ENCODE measurements at places on chromosomes 2 and 18. TPM values are rescaled to one million over a fixed set of nuclear protein-coding genes. Genes with fewer than 3 reads are reported as not detected.

AAK1 gene
- 16.2 TPM for polyA plus RNA-seq

ALPI gene
- not detected for polyA plus RNA-seq

RAMP1 gene
- 6.6 TPM for polyA plus RNA-seq

FAM124B gene
- polyA plus RNA-seq, result 2.3 TPM

PROKR1 gene
- 0.32 TPM for polyA plus RNA-seq

SERPINB4 gene
- not detected for polyA plus RNA-seq

DNA sequence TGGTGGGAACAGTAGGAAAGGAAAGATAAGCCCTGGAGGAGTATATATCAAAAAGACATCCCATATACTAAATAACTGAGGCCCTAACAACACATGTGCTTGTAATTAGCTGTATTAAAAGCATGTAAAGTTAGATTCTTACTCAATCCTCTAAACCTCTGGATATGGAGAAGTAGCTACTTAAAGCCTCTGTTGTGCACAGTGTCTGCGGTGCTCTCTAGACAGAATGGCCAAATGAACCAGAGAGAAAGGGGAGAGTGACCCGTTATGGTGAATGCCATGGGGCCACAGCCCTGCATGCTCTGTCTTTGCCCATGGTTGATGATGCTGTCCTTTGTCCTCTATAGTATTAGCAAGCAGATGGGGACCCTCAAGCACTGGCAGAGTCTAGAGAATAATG lies 104.4 kb upstream of the SLC8A1 start:
- DNase-seq, result no peak

GRCh38 chr18:45838302-45839070 lies 13.0 kb downstream of the SIGLEC15 start:
- no peak for DNase-seq

GRCh38 chr2:138219961-138220360 lies 255.7 kb downstream of the HNMT start:
- DNase-seq, result no peak

GRCh38 chr2:121245120-121245820 lies 39.7 kb downstream of the TFCP2L1 start:
- no peak for DNase-seq

DNA sequence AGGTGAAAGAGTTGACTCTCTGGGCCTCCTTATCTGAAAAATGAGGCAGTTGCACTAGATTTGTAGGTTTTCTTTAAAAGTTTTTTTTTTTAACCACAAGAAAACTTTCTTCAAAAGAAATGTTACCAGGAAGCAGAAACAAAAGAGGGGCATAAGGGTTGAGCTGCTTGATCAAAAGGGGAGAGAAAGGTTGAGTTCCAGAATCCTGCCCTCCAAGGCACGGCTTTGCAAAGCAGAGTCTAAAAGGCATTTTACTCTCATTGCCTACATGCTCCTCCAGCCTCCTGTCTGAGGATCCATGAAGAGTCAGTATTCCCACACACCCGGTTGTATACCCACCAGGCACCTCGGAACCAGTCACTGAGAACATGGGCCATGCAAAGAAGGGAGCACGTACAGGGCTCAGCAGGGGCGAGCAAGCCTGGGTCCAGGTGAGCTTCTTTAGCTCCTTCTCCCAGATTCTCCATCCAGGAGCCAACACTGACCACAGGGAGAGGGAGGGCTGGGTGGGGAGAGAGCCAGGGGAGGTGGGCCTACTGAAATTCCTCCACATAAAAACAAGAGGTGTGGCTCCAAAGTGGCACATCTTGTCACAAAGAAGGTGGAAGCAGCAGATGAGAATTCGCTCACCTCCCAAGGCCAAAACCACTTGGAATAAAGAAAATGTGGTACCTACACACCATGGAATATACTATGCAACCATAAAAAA lies 116.0 kb upstream of the EPC2 start:
- DNase-seq, result no peak

DNA sequence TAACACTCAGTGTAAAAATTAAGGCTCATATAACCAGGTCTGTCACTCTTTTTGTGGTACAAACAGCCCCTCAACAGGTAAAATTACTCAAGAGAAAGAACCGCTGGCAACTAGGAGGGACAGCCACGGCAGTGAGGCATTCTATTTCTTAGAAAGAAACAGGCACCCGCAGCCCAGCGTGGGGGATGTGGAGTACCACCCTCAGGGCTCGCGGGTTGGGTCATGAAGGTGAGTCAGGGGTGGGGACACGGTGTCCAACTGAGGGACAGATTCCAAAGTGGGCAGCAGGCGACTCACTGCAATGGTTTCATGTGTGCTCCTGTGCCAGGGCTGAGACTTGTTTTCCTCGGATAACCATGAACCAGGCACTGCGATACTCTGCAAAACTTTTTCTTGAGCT lies 129.4 kb downstream of the DTNB start:
- no peak for DNase-seq

DNA sequence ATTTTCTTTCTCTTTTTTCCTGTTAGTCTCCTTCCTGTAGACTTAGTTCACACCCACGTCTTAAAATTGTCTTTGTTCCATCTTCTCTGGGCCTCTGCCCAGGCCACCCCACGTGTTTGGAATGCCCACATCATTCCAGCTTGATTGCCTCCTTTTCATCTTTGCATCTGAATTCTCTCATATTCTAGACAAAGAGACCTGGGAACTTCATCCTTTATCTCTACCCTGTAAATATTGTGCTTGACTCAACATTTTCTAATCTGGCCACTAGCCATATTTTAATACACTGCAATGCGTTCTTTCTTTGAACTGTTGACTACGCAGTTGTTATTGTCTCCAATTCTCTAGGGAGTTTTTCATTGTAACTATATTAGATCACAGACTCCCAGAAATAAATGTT lies 187.5 kb upstream of the NRXN1 start:
- no peak for DNase-seq

GRCh38 chr18:12438257-12438656 lies 30.5 kb downstream of the PRELID3A start:
- DNase-seq, result no peak

DNA sequence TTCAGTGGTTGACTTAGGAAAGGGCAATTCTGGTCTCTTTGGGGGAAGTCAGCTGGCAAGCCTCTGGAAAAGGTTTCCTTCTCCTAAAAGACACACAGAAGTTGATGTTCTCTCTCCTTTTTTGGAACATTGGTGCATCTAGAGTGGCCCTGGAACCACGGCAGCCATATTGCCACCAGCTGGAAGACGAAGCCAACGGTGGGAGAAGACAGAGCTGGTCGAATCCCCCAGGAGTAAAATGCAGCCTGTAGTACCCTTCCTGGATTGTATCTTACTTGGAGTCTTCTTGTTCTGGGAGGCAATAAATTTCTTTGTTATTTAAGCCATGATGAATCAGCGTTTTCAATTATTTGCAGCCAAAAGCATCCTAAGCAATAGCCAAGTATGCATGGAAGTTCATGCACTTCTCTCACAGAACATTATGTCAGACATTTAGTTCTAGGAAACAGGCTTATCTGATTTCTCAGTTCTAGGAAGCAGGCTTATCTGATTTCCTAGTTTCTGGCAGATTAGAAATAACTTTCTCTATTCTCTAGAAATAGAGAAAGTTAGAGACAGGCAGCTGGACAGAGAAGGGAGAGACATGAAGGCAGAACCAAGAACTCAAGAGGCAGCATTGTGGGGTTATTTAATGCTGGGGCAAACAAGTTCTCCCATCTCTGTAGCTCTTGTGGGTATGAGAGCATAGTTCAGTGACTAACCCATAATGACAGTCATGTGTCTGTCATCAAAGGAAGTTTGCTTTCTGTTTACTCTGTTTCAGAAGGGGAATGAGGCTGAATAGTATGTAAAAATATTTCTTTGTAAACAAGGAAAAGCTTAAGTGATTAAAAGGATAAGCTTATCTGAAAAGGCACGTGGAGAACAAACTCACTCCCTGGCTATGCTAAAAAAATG lies 40.5 kb upstream of the NABP1 start:
- no peak for DNase-seq

DNA sequence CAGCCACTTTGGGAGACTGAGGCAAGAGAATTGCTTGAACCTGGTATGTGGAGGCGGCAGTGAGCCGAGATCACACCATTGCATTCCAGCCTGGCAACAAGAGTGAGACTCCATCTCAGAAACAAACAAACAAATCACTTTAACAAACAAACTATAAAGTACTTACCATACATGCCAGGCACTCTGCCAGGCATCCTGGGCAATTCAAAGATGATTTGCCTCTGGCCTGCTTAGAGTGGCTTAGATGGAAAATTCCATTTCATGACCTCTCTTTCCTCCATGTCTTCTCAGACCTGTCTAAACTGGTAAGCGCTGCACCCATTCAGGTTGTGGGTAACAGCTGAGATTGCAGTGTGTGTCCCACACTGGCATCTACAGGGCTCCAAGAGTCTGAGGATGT lies 273.2 kb downstream of the BCL2 start:
- DNase-seq, result no peak
